Stimulated activated CD8-positive, alpha-beta memory T cell treated with anti-CD3 and anti-CD28 coated beads, Interleukin-4, amount 100 ng/mL, for 4 hours (primary cell): ENCODE measurements at places on chromosomes 13 and 19.
A peak's percentile ranks its signal among the peaks of the same experiment; 100 is the strongest.

DNA sequence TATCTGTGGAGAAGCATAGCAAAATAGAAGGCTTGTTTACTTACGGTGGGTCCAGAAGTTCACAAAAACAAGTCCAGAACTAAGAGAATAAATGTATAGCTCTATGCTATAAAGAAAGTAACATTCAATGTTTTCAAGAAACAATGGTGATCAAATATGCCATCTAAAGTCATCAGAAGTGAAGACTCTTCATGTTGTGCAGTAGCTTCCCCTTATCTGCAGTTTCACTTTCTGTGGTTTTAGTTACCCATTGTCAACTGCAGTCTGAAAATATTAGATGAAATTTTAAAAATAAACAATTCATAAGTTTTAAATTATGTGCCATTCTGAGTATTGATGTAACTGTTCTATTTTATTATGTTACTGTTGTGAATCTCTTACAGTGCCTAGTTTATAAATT is 72.5 kb downstream of the EDNRB start:
- DNase-seq = no peak

DNA sequence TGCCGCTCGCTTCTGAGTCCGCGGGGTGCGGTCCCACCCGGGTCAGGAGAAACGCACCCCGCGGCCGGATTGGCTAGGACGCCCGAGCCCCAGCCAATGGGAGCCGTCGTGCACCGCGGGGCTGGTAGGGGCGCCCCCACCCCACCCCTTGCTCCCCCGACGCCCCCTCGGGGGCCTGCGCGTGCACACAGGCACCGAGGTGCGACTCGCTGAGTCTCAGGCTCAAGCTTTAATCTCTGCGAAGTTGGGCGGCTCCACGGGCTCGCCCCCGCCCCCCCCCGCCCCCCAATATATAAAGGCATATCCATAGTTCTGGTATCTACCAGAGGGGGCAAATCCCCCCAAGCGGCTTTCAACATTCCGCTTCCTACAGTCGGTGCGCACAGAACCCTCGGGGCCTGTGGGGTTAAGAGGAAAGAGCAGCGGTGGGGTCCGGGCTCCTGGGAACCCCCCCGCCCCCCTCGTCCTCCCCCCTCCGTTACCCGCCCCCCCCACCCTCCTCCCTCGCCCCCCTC is at the start of gene COX6B2:
TSS of gene COX6B2 (minus strand) at position 22 of the 515 bp plus-strand sequence. CDS start 198 bp downstream, outside the sequence.
- DNase-seq = no peak

DNA sequence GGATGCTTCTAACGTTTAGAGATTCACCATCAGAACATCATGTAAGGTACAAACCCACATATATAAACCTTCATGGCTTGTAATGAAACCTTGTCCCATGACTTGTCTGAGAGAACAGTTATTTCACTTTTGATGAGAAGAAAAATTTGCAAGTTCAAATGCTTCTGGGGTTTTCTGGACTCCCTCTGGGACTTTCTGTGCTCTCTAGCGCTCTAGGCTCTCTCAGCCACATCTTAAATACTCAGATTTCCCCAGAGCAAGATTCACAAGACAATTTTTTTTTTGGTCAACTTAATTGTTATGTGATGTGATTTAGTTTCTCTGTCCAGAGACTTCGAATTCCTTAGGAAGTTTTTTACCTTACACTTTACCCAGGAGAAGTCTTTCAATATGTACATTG is 282.8 kb upstream of the EDNRB start:
- no peak for DNase-seq

GRCh38 chr13:110240352-110240751 is 66.6 kb downstream of the COL4A1 start:
- DNase-seq = no peak

- DNase-seq = no peak
Observed at GRCh38 chr13:110306960-110307766, at the start of the genes COL4A1 and COL4A2. COL4A1 (minus strand) TSS chr13:110307157; CDS start chr13:110307027, 130 bp downstream. COL4A2 (plus strand) TSS chr13:110307284; CDS start chr13:110307904, 620 bp downstream.

DNA sequence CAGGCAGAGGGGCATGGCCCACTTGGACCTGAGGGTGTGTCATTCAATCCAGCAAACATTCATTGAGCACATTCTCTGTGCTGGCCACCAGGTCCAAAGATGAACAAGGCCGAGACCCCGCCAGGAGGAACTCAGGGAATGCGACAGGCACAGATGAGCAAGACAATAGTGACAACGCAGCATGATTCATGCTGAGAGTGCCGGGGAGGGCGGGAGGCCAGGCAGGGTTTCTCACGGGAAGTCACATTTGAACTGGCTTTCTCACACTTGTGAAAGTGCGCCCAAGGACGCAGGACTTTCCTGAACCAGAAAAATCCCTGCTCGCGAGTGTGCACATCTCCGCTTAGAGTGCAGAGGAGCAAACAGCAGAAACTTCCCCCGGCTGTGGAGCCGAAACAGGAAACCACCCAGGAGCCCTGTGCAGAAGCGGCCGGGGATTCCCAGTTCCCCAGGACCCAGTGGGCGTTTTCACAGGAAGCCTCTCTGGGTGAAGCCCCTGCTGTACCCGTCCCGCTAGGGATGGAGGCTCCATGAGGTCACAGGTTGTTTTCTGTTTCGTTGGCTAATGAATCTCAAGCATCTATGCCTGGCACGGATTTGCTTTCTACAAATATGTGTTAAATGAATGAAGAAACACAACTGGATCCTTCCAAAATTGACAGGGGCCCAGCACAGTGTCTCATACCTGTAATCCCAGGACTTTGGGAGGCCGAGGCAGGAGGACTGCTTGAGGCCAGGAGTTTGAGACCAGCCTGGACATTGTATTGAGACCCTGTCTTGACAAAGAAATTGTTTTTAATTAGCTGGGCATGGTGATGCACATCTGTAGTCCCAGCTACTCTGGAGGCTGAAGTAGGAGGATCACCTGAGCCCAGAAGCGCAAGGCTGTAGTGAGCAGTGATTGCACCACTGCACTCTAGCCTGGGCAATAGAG is 68.4 kb upstream of the TM9SF2 start:
- peak; percentile 54 for DNase-seq

GRCh38 chr13:100333141-100333540 is 244.2 kb downstream of the PCCA start:
- no peak for DNase-seq

DNA sequence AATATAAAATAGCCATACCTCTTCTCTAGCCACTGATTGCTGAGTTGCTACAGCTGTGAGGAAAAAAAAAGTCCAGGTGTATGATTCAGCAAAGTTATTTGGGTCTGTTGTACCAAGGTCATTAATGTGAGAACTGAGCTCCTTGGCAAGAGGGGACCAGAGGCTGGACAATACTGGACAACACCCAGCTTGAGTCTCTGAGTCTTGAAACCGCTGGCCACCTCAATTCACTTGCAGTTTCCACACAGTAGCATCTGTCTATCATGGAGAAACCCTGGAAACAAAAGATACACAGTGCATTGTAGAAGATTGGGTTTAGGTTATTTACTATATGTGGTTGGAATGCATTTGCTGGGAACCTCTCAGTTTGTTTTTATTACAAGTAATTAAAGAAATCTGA is 60.4 kb downstream of the WDFY2 start:
- no peak for DNase-seq

DNA sequence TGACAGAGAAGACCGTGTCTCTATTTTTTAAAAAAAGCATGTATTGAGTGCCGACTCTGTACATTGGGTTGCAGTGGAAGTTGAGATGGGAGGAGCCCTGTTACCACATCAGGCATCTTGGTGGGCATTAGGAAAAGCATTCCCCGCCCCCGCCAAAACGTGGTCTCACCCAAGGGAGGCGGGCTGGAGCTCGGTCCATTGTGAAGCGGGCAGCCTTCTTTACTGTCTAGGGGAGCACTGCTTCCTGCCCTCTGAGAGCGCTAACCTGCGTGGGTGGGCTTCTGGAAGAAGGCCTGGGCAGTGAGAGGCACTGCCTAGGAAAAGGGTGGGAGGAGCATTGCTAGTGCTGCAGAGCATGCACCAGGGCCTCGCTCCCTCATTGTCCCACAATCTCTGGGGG is 3.9 kb downstream of the NR1H2 start:
- DNase-seq = no peak

DNA sequence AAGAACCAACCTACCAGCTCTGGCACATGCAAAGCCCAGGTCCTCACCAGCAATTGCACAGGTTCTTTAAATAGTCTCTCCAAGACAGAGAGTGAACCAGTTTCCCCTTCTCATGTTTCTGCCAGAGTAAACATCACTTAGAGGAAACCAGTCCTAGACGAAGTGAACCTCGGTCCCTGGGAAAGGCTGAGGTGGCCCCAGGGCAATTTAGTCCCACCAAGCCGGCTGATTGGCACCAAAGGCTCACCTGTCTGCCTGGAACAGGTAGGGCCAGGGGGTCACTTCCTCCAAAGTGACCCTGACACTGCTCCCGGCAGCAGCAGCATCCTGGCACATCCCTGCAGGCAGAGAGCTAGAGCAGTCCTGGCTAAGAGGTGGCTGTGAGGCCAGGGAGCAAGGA is 122.9 kb upstream of the ZNF507 start:
- DNase-seq = no peak

- DNase-seq = no peak
Observed at GRCh38 chr13:23086968-23087623, 93.7 kb upstream of the SGCG start.

GRCh38 chr13:86831084-86831483 is 840.1 kb upstream of the SLITRK5 start:
- no peak for DNase-seq

- no peak for DNase-seq
Observed at GRCh38 chr13:111575719-111576118, 255.3 kb downstream of the TEX29 start.

GRCh38 chr13:98406971-98407370 is 169.9 kb downstream of the STK24 start:
- DNase-seq = no peak

GRCh38 chr19:18637673-18638630 is 1.1 kb downstream of the KLHL26 start:
- DNase-seq = no peak

DNA sequence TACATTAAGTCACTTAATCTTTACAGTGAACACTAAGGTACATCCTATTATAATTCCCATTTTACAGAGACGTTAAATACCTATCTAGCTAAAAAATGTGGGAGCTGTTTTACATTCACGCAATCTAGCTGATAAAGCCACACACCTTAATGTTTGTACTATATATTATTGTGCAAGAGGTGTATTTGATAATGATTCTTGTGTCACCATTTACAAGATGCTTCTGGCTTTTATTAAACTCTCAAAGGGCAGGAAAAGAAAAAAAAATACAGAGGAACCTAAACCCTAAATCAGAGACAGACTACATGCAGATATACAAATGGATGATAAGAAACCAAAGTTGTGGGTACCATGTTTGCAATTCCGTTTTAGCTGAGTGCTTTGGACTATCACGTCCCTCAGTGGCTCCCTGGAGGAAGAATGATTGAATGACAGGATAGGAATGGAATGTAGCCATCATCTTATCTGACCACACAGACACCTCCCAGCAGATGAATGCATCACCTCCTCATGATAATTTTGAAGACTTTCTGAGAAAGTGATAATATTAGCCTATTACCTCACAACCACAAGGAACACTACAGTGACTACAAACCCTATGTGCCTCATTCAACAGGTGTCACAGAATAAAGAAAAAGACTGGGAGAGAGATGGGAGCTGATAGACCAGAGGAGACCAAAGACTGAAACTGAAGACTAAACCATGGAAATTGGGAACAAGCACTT is 230.5 kb upstream of the SERP2 start:
- DNase-seq = no peak

DNA sequence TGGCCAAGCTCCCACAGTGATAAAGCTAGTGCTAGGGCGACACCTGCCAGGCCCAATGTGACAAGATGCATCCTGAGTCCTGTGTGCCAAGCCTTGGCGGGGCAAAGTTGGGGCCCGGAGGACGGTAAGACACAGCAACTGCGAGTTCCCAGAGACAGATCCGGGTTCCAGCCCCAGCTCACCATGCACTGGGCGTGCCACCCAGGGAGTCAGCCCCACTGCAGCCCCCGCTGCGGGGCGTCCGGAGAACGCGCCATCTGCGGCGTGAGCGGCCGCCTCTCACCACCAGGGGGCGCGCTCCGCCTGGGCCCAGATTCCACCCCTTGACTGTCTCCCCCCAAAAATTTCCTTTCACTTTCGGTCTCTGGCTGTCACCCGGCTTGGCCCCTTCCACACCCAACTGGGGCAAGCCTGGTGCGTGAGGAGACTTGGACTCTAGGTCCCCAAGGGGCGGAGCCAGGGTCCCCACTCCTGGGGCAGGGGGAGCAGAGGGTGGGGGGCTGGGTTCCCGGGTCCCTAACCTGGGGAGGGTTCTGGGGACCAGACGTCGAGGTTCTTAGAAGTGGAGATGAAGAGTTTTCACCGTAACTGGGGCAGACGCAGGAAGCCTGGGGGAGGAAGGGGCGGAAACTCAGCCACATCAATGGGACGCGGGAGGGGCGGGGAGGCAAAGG is at the start of gene FLT3LG:
TSS of gene FLT3LG (plus strand) at position 348 of the 674 bp plus-strand sequence. CDS start 425 bp downstream, outside the sequence.
- DNase-seq = peak; percentile 77

DNA sequence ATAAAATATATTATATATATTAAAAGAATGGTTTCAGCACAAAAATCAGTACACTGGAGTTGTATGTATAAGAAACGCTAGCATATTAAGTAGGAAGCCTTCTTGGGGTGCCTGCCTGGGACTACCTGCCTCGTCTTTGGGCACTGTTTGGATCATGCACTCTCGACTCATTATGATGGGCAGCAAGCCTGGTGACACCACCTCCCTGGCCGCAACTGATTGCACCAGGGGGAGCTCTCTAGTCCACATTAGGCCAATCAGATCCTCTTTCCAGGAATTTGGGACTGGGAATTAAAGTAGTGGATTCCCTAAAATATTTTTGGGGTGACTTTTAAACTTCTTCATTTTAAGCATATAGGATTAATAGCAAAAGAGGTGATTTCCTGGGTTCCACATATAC is 56.0 kb upstream of the RGCC start:
- DNase-seq = no peak

DNA sequence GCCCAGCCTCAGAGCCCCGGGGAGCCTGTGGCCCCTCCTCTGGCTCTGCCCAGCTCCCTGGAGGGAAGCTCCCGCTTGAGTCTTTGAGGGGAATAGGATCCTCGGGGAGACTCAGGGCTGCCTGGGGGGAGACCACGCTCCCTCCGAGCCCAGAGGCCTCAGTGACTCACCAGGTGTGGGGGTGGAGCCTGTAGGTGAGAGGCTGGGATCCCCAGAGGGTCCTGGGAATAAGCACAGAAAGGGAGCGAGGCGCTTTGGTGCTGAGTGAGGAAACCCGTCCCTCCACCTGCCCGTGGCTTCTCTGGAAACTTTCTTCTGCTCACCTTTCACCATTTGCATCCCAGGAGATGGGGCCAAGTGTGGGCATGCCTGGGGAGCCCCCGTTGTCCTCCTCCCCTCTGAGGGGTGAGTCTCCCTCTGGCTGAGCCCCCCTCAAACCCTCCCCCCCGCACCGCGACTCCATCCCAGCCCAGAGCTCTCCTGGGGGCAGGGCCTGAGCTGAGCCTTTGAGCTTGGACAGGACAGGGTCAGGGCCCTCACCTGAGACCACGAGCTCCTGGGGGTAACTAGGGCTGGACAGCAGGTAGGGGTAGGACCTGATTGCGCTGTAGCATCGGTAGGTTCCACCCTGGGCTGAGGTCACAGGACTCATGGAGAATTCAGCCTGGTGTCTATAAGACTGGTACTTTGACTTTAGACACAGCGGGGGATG is 2.7 kb downstream of the LILRB5 start:
- DNase-seq = no peak

GRCh38 chr13:24864579-24864978 is 100.6 kb downstream of the RNF17 start:
- no peak for DNase-seq

GRCh38 chr13:33518452-33518851 is 232.9 kb upstream of the STARD13 start:
- DNase-seq = no peak
